Fibroblast of the aortic adventitia (primary cell): ENCODE measurements at places on chromosomes 7 and 10. TPM values are rescaled to one million over a fixed set of nuclear protein-coding genes. Genes with fewer than 3 reads are reported as not detected.

The SLC13A1 gene
- total RNA-seq, result not detected in 2 replicates

The LRIT1 gene
- total RNA-seq, result not detected in 2 replicates

The AEBP1 gene
- total RNA-seq, result 168 and 234 TPM in 2 replicates

The C1GALT1 gene
- total RNA-seq, result 14.0 and 90.0 TPM in 2 replicates

The ZYX gene
- 41.6 and 48.4 TPM in 2 replicates for total RNA-seq
